ENCODE measurements at places on chromosomes 7 and 10.
A peak's percentile ranks its signal among the peaks of the same experiment; 100 is the strongest.

DNA sequence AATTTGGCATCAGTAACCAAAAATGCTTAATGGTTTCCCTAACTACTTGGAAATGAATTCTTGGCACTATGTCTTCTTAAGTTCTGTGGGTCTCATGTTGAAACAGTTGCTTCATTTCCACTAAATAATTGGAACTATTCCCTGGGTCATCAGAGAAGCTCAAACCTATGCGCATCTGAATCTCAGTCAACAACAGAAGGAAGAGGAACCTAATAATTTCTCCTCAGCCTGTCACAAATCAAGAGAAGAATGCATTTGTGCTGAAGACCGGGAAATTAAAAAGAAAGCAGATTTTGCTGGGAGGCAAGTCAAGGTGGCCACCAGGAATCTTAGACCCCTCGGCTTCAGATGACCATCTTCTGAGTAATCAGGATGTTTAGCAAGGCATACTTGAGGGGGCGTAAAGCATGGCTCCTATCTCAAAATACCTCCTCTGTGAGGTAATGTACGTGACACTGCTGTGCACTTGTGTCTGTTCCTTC is 41.4 kb downstream of the TOMM7 start:
- no peak for DNase-seq

- no peak for DNase-seq
These were observed 87.4 kb downstream of the FOXL3 start for GRCh38 chr7:377080-378040.

- no peak for DNase-seq
These were observed 450.7 kb downstream of the KCNMA1 start for GRCh38 chr10:77186936-77187335.

GRCh38 chr10:125768219-125768855 is 7.3 kb downstream of the MMP21 start:
- peak; percentile 6 for DNase-seq

DNA sequence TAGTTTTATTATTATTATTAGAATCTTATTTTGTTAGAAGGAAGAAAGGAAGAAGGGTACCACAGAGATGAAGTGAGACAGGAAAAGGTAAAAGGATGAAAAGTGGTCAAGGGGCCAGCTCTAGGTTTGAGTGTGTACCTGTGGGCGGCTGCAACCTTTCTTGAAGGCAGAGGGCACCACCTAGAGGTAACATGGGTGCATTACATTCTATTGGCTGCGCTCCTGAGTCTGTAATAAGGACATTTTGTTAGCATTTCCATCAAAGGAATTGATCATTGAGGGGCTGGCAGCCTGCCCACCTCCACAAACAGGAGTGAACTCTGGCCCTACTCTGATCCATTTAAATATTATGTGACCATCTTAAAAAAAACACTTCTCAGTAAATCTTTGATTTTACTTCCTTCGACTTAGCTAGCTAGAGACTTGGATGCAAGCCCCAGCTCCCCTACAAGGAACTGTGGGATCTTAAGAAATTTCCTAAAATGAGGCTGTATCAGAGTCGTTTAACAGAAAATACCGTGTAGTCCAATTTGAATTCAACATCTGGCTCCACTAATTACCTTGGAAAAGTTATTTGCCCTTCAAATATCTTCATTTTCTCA is 610.4 kb downstream of the IPMK start:
- DNase-seq: peak; percentile 24

GRCh38 chr10:118569241-118569881 is 26.1 kb downstream of the PRLHR start:
- no peak for DNase-seq

DNA sequence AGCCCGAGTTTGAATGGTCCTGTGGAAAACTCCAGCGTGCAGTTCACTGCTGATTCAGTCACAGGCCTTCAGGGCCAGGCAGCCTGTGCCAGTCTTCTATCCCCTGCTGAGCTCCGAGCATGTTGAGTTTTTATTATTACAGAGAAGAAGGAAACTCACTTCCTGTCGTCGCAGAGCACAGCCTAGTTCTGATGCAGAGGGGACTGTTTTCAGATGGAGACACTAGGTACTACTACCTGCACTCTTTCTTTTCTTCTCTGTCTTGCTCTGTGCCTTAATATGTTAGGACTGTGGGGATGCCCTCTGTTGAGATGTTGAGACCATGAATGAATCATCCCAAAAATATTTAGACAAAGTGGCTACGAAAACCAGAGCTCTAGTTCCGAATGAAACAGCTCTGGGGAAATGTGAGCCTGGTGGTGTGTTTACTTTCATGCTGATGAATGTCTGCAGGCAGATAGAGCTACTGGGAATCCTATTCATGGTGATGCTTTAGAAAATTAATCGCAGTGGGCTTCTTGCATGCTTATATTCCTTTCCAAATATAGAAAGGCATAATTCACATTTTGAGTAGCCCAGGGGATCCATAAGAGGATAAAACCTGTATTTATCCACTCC is 29.6 kb downstream of the CASP7 start:
- peak; percentile 46 for DNase-seq

- no peak for DNase-seq
These were observed 10.4 kb upstream of the GSAP start for GRCh38 chr7:77426521-77427051.

GRCh38 chr7:127689194-127689772 is 37.3 kb downstream of the SND1 start:
- DNase-seq: no peak

GRCh38 chr7:121371367-121371766 is 24.7 kb downstream of the FAM3C start:
- DNase-seq: no peak

DNA sequence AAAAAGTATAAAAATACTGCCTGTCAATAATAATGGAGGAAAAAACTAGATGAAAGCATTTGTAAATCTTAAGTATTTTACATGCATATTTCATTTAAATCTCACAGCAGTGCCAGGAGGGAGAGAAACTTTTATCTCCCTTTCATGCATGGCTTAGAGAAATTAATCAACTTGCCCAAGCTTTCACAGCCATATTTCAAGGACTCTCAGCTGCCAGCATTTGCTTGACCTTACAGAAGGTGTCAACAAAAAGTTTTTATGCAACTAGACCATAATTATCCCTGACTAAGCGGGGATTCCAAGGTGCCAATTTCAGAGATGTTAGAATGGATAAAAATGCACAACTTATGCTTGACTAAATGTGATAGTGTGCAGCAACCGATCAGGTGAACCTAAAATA is 125.4 kb downstream of the ZFAND4 start:
- no peak for DNase-seq

GRCh38 chr7:111259991-111260390 is 169.1 kb downstream of the LRRN3 start:
- DNase-seq: no peak

DNA sequence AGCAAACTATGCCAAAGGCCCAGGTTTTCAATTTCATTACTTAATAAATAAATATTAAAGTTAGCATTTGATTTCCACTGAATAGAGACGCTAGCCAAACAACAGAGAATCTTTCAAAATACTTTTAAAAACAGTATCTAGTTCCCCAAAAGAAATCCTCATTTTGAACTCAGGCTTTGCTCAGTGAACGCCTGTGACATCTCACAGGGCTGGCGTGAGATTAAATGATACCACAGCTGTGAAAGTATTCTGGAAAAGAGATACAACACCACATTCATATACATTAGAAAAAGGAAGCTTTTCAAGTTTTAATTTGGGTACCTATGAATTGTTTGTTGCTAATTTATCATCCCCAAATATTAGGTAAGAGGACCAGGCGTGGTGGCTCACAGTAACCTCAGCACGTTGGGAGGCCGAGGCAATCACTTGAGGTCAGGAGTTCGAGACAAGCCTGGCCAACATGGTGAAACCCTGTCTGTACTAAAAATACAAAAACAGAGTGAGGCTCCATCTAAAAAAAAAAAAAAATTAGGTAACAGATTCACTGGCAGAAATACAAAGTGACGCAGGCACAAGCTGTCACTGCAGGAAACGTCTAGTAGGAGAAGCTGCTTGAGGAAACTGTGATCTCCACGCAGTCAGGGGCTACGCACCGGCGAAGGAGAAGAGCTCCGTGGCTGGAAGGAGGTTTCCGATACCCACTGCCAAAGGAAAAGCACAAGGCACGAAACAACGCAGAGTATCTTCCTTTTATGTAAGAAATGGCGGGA is 50.0 kb downstream of the AMZ1 start:
- DNase-seq: no peak

- DNase-seq: no peak
These were observed 27.7 kb downstream of the PPP2R2D start for GRCh38 chr10:131928248-131929095.

DNA sequence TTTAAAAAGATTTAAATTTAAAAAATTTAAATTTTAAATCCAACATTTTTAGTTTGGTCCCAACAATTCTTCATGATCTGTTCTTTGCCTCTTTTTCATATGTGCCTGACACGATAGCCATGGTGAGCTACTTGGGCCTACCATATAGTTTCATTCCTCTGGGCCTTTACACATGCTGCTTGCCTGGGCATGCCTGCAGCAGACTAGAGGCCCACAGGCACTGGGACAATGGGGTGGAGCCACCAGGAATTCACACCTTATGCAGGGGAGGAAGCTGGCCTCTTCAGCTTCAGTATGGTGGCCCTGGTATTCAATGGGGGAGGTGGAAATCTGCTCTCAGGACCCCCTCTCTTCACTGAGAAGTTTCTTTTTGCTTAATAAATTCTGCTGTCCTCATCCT is 37.8 kb upstream of the ZNF365 start:
- no peak for DNase-seq

GRCh38 chr10:72173619-72174296 is 42.1 kb upstream of the ANAPC16 start:
- DNase-seq: no peak

DNA sequence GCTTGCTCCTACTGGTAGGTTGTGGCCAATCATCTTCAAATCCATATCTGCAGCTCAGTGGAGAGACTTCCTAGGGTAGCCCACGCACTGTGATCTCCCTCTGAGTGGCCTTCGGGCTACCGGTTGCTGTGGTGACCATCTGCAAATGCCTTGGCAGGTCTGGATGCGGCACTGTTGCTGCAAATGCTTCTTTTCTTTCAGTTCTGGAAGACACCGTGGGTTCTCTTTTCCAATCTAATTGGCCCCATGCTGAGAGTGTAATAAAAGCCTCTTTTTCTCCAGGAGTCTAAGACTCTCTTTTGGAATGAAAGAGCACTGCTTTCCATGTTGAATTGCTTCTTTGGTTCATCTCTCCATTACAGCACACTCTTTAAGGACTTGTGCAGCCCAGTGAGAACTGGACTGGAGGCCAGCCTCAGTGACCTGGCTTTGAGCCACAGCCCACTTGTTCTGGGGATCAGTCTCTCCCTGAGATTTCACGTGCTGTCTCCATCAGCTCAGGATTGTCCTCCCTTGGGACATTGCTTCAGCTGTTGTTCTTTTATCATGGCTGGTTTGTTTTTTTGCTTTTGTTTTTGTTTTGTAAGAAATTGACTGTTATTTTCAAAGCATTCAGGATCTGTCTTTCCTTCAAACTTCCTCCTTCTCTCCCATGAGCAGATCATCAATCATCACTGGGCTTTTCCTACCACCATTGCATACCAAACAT is 286.6 kb downstream of the BMPER start:
- no peak for DNase-seq

- DNase-seq: no peak
These were observed 16.5 kb downstream of the MRLN start for GRCh38 chr10:59736749-59737148.

DNA sequence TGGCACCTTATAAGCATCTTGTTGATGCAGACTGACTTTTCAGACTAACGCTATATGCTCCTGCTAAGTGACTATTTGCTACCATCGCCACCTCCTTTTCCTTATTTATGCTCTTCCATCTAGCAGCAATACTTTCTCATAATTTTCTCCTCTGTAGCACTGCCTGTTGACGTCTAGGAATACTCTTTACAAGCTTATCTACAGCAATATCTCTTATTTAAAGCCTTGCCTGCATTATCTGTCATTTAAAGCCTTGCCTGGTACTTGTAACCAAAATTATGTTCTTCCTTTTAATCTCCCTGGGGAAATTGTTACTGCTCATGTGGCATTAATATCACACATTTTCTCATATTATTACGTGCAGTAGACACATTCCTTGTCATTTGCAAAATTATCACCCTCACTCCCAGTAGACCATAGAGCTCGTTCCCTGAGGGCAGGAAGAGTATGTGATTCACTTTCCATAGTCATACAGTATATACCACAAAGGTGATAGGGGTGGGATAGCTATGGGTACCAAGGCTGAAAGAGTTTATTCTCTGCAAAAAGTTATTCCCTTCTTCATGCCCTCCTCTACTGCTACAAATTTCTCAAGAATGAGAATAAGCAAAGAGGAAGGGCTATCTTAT is 359.7 kb upstream of the PCDH15 start:
- no peak for DNase-seq

GRCh38 chr7:24779283-24779655 is 22.0 kb upstream of the GSDME start:
- no peak for DNase-seq

- DNase-seq: no peak
These were observed 86.6 kb upstream of the KCTD7 start for GRCh38 chr7:66542049-66542448.

DNA sequence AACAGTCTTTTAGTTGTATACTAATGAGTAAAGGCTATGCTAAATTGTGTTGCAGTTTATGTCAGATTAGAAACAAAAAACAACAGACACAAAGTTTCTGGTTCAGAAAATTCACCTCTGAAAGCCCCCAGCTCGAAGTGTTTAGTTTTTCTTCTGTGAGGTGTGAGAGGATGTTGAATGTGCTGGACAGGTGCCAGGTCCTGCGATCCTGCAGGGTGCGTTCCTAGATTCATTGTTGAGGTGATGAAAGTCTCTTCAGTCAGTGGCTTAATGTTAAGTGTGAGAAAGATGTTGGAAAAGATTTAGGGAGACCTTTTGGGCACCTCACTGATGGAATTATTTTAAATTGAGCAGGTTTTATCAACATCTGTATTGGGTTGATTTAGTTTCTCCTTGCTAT is 287.3 kb downstream of the SDK1 start:
- DNase-seq: no peak

DNA sequence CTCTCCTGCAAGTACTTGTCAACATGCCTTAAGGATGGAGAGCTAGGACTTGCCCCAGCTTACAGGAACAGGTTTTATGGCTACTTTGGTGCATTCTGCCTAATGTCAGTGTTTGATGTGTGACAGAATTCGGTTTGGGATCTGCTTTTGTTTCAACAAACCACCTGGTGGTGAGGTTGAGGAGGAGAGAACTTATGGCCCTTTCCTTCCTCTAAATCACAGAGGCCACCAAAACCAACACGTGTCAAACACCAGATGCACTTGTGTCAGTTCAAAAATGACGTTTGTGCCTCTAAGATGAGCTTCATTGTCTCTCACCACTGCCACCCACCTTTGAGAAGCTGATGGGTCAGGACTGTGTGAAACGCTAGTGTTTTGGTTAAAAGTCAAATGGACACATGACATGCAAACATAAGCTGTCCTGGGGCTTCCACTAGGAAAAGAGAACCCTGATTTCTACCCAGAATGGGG is 83.9 kb downstream of the OSBPL3 start:
- DNase-seq: no peak

Measured in foreskin melanocyte (primary cell).